NCI-H2081 (cell line): ENCODE measurements at places on chromosomes 6 and 20.

- DNase-seq: no peak
These were observed 22.6 kb upstream of the CHMP4B start for GRCh38 chr20:33788351-33789049.

DNA sequence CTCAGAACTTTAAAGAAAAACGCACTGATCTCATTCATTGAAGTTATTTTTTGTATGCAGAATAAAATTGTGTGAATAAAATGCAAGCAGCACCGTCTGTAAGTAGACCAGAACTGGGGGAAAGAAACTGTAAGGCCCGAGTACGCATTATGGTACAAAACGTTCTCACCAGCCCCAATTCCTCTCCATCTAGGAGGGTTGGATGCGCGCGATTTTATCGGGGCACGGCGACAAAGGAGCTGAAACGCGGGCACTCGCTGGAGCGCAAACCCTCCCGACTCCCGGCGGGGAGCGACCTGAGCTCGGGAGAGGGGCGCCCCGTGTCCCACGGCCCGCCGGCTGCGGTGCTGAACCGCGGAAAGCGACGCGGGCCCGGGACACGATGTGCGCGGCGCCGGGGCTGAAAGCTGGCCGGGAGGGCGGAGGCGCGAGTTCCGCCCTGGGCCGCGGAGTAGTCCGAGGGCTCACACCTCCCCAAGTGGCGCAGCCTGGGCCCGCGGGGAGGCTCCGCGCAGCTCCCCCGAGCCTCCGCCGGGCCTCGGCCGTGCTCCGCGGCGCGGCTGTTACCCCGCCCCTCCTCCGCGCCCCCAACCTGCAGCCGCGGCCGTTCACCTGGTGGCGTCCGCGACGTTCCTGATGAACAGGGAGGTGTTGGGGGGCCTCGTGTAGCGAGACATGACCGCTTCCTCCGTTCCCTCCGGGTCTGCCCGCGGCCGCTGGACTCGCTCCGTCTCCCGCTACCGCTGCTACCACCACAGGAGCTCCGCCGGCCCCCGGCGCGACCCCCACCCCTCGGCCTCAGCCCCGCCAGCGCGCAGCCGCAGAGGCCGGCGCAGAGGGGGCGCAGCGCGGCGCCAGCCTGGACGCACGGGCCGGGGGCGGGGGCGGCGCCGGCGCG lies at the start of gene SRSF12:
TSS of gene SRSF12 (minus strand) at position 861 of the 898 bp plus-strand sequence. CDS start at position 677, 184 bp downstream.
- DNase-seq: peak; percentile 76

GRCh38 chr6:147267658-147268057 lies 63.4 kb downstream of the STXBP5 start:
- no peak for DNase-seq

DNA sequence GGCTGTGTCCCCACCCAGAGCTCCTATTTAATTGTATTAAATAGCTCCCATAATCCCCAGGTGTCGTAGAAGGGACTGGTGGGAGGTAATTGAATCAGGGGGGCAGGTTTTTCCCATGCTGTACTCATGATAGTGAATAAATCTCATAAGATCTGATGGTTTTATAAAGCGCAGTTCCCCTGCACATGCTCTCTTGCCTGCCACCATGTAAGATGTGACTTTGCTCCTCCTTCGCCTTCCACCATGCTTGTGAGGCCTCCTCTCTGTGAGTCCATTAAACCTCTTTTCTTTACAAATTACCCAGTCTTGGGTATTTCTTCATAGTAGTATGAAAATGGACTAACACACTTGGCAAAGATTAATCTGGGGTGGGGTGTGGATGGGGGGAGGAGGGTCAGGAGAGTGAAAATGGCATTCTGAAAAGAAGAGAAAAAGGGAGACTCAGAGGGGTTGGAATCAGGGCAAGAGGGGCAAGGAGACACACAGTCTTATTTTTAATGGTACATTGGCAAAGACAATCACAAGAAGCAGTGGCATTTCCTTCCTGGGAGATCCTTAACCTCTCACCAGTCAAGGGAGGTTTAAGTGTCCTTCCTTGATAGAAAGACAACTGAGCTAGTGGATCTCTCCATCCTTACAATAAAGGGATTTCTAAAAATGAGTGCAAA lies 37.5 kb upstream of the NOX3 start:
- no peak for DNase-seq

GRCh38 chr6:49332781-49333180 lies 130.3 kb downstream of the MMUT start:
- DNase-seq: no peak

- DNase-seq: peak; percentile 77
These were observed 2.0 kb upstream of the KCNB1 start for GRCh38 chr20:49484180-49485140.

DNA sequence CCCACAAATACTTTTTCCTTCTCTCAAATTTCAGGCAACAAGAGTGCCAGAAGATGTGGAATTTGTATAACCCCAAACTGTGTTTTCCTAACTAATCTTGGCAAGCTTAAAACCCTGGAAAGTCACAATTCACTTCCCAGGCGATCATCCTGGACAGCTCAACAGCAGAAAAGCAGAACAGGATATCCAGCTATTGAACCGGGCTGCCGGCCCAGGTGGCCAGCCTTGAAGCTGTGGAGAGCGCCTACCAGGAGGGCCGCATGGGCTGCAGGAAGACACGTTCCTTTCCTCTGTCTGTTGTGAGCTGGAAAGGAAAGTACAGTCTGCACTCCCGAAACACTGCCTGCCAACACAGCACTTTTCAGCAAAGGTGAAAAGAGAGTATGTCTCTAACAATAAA lies 719.7 kb upstream of the MARCKS start:
- no peak for DNase-seq
